Foreskin keratinocyte (primary cell): ENCODE measurements at places on chromosomes 3 and 15. TPM values are rescaled to one million over a fixed set of nuclear protein-coding genes. Genes with fewer than 3 reads are reported as not detected.

GRCh38 chr15:67652586-67652985 is 110.1 kb downstream of the MAP2K5 start:
- DNase-seq = no peak

GRCh38 chr3:42723219-42723618 is 20.6 kb upstream of the HHATL start:
- peak; percentile 13 for DNase-seq

GRCh38 chr3:169539856-169540255 is 123.7 kb downstream of the MECOM start:
- no peak for DNase-seq

DNA sequence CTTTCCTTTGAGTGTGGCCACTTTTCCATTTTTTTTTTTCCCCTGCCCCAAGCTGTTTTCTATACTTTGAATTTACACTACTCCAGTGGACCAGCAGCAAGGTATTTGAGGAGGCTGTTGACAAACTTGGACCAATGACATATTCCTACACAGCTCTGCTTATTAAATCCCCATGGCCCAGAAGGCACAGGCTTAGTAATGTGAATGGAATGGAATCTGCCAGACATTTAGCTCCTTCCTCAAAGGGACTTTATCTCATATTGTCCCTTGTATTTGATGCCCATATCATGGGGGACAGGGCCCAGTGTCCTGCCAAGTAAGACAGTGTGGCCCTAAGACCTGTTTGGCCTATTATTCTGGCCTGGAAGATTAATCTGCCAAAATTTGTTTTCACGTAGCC is 107.5 kb downstream of the CHCHD6 start:
- no peak for DNase-seq

Gene LRRC2
- polyA plus RNA-seq = 0.34 and 0.62 TPM in 2 replicates

Gene PRRT3
- polyA plus RNA-seq = 1.3 and 1.4 TPM in 2 replicates

Gene ROPN1
- not detected in 2 replicates for polyA plus RNA-seq

Gene SLC51A
- not detected in 2 replicates for polyA plus RNA-seq

GRCh38 chr15:36653851-36654250 is 74.4 kb downstream of the CDIN1 start:
- peak; percentile 90 for DNase-seq

GRCh38 chr3:71180524-71180923 is 403.0 kb downstream of the FOXP1 start:
- DNase-seq = no peak

GRCh38 chr3:104886220-104886995 is 480.3 kb upstream of the ALCAM start:
- DNase-seq = no peak

GRCh38 chr3:153038367-153038766 is 123.7 kb upstream of the RAP2B start:
- DNase-seq = no peak

- peak; percentile 47 for DNase-seq
These were observed 19.1 kb upstream of the RAP2B start for GRCh38 chr3:153142961-153143360.

GRCh38 chr3:139770577-139770976 is 92.8 kb upstream of the NMNAT3 start:
- no peak for DNase-seq

DNA sequence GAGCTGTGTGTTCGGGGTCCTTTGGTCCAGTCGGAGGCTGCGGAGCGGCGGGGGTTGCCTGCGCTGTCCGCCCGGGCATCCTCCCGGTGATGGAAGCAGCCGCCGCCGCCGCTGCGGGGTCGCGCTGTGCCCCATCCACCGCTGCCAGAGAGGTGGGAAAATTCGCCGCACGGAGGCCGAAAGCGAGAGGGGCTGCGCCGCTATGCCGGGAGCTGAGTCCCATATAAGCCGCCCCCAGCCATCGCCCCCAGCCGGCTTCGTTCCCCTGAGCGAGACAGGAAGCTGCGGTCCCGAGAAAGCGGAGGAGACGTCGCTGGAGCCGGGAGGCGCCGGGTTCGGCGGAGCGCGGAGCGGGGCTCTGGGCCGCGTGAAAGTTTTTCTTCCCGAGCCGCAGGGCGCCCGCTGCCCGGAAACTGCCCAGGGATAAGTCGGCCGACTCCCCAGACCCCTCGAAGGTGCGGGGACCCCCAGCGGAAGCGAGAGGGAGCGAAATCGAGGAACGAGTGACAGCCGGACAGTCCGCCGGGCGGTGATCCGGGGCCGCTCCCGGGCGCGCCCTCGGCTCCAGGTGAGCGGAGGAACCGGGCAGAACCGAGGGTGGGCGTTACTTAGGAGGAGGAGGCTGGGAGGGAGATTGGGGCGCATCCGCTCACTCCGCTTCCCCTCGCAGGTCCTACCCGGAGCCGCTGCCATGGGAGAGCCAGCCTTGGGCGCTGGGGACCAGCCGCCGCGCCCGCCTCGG is 574 bp downstream of the CHST2 start:
- peak; percentile 9 for DNase-seq

DNA sequence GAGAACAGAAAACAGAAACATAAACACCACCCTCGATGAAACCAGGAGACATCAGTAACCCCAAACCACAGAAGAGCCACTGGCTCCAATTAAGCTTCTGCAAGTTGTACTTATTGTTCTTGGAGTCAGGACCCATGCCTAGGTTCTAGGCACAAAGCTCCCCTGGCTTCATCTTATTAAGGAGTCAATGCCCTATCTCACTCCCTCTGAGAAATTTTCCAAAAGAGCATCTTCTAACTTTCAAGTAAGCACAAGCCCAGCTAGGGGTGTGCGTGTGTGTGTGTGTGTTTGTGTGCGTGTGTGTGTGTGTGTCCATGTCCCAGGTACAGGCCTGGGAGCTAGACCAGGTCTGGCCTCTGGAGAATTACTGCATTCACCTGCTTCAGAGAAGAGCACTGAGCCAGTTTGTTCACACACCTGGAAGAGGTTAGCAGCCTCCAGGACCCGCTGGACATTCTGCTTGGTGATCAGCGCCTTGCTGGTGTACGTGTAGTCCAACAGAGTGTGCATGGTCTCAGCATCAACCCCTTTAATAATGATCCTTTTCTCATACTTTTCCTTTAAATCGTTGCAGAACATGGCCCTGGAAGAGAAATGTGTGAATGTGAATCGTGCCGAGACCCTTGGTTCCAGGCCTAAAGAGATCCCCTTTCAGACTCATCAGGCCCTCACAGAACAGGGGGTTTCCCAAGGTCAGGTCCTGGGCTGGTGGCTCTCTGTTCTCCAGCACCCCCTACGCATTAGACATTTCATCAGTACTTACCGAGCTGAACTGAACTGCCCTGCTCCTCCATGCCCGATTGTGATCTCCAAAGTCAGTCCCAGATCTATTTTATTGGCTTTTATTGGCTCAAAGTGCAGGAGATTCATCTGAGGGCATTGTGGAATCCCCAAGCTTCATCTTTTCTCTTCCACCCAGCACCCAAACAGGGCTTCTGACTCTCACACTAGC is 27.8 kb downstream of the KLHL6 start:
- no peak for DNase-seq

Gene CCDC12
- 65.0 and 67.0 TPM in 2 replicates for polyA plus RNA-seq

DNA sequence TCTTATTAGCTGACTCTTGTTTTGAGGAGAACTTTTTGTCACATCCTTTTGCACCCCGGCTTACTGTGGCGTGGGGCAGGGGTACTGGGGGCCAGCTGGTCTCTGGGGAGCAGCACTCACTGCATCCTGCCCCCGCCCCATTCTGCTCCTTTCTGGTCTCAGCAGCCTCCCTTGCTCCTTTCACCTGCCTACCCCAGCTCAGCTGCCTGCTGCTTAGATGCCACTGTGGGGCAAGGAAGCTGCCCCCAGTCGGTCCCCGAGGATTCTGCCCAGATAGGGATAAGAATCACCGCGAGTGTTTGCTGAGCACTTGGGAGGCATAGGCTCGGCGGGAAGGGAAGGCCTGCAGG is 32.0 kb downstream of the APBA2 start:
- DNase-seq = no peak

GRCh38 chr15:62899090-62899493 is 143.5 kb upstream of the TPM1 start:
- DNase-seq = no peak

DNA sequence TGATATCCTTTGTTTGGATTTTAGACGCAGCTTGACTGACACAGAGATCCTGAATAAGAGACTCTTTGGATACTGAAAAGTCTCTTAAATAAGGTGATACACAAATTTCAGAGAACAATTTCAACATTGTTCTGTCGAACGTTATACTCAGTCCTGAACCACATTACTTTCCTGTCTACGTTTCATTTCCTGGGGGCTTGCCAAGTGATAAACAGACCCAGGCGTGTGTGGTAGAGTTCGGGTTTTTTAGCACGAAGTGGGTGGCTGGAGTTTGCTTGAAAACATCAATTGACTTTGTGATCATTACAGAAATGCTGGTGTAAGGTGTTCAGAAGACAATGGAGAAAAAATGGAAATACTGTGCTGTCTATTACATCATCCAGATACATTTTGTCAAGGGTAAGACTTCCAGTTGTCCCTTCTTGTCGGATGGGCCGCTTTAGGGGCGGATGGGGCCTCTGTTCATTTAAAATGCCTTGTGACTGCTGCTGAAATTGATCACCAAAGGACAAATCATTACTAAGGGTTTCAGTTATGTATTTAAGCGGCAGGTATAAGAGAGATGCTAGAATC is at the start of gene CD96:
Gene CD96, plus strand, starts transcription at position 287 of the 573 bp plus-strand sequence. Its CDS starts 52 bp downstream, at position 339.
- no peak for DNase-seq

Gene RASL12
- not detected in 2 replicates for polyA plus RNA-seq

DNA sequence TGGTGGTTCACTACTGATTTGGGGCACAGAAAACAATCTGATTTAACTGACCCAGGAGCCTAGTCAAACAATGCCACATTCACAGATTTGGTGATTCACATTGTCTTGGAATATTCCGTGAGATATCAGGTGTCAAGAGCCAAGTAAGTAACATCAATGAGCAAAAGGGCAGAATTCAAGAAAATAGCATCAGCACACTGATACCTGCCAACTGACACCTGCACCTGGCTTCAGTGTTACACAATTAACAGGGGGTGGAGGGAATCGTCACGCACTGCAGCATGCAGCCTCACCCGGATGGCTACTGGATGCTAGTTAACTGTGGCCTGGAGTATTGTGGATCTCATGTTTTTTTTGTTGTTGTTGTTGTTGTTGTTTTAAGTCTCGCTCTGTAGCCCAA is 17.6 kb downstream of the CCNL1 start:
- DNase-seq = no peak

DNA sequence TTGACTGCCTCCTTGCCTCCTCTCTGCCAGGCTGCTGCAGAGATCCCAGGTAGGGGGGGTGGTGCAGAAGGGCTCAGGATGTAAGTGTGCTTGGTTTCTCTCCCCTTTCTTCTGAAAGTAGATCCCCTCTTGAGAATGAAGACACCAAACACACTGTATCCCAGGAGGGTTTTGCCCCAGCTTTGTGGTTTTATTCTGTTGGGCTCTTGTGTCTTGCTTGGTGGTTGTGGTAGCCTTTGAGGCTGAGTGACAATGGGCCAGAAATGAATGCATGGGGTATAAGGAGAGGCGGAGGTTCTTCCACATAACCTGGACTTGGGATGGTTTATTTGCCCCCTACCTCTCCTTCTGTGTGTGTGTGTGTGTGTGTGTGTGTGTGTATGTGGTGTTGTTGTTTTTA is 5.7 kb downstream of the PDIA5 start:
- DNase-seq = no peak

DNA sequence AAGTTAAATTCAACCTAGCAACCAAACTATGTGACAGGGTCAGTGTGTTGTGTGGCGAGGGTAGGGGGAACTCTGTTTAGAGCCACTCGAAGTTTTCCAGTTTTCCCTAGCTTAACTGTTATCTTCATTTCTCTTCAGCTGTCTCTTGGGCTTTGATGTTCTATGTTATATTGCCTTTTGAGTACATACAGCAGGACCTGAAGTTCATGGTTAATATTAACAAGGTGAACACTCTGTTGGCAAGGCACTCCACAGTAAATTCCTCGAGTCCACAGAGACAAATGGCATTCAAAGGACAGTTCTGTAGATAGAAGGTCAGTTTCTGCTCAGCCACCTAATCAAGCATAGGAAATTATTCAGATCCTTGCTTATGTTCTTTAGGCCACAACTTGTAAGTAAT is 147.9 kb upstream of the DPH6 start:
- no peak for DNase-seq

Gene SKOR1
- polyA plus RNA-seq = 0.01 TPM in 1 of 2 replicates, not detected in the other

Gene GOLGA8G
- not detected in 2 replicates for polyA plus RNA-seq

Gene IQCF5
- not detected in 2 replicates for polyA plus RNA-seq

DNA sequence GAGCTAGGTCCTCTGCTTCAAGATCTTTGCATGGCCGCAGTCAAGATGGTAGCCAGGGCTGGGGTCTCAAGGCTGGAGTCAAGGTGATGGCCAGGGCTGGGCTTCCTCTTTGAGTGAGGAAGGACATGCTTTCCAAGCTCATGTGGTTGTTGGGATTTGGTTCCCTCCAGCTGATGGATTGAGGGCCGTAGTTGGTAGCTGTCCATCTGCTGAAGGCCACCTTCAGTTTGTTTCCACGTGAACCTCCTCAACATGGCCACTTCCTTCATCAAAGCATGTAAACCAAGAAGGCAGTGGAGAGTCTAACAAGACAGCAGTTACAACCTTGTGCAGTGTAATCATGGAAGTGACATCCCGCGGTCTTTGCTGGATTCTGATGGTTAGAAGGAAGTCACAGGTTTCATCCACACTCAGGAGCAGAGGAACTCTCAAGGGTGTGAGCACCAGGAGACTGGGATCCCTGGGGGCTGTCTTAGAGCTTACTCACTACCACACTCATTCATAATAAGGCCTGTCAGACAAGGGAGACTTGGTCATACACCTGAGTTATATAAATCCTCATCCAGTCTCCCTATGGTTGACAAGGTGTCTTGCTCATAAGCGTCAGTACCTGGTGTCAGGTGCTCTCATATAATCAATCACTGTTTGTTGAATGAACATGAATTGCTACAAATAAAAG is 42.1 kb downstream of the ABHD5 start:
- no peak for DNase-seq

- DNase-seq = no peak
These were observed 44.5 kb upstream of the C3orf80 start for GRCh38 chr3:160180581-160181216.

Gene PPP2R3A
- 3.2 and 3.3 TPM in 2 replicates for polyA plus RNA-seq

DNA sequence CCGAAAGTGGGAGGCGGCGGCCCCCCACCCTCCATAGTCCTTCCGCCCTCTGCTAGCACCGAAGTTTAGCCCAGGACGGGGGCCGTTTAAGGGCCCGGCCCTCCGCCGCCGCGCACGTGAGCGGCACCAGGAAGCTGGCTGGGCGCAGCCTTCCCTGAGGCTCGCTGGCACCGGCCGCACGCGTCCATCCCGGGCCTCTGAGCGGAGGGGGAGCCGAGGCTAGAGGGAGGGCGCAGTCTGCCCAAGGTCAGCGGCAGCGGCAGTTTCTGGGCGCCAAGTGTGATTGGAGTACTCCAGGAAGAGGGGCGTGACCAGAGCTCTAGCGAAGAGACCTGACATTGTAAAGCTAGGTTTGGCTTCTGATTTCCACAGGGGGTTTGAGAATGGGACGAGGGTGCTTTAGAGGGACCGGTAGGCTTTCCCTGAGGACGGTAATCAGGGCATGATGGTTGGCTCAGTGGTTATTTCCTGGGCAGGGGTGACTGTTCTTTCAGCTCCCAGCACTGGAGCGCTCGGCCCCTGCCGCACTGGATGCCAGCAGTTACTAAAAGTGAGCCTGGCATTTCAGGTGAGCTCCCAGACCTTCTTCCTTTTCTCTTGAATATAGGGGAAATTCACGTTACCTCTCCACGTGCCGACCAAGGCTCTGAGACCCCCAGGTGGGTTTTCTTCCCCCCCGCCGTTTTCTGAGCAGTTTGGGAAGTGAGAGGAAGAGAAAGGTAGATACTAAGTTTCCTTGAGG is 853 bp downstream of the TEX264 start:
- DNase-seq = no peak

GRCh38 chr3:129617381-129618185 is 11.1 kb upstream of the PLXND1 start:
- no peak for DNase-seq
